GM13976 (cell line): ENCODE measurements at places on chromosomes 3 and 15.

DNA sequence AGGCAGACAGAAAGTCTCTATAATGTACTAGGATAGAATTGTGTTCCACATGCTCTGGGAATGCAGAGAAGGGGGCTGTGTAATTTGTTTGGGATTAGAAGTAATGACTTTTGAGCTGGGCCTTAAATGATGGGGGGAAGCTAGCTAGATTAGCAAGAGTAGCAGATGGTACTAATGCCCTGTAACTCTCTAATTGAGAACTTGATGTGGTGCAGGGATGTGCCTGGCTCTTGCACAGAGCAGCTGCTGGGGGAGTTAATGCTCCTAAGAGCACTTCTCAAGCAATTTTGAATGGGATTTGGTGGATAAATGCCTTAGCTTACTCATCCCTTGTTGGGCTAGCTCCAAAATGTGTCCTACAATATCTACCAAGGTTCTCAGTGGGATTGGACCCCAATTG is 12.4 kb upstream of the SYN2 start:
- no peak for DNase-seq

DNA sequence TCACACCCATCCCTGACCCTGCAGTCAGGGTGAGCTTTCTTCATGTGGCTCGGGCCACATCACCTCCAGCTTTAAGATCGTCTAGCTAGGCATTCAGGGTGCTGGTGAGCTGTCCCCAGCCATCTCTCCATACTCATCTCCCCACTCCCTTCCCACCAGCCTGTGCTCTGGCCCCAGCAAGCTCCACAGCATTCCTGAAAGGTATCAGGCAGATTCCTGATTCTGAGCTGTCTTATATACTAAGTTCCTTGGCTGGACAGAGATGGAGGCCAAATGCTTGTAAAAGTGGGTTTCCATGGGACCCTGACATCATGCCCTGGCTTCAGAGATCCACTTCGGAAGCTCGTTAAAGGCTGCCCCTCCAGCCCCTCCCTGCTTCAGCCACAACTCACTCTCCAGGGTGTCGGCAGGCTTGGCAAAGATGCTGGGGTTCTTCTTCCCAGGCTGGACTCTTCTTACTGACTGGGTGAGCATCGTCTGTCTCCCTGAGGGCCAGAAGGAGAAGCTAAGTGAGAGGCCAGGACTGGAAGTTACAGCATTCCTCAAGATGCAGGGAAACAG is 3.9 kb downstream of the CILP start:
- DNase-seq: no peak

DNA sequence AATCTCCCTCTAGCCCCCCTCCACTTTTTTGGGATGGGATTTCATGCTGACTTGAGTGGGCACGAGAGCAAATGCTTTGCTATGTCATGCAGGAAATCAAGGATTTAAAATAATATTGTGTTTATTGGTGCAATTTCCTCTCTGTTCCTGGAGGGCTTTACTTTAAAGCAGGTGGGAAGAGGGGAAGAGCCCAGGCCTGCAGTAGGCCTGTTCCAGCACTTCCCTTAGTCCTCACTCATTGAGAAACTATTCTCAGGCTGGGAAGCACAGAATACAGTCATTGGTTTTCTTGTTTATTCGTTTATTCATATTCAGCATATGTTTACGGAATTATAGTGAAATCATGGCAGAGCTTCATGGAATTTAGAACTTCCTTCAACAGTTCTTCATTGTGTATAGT is 41.7 kb upstream of the SPSB4 start:
- DNase-seq: no peak

DNA sequence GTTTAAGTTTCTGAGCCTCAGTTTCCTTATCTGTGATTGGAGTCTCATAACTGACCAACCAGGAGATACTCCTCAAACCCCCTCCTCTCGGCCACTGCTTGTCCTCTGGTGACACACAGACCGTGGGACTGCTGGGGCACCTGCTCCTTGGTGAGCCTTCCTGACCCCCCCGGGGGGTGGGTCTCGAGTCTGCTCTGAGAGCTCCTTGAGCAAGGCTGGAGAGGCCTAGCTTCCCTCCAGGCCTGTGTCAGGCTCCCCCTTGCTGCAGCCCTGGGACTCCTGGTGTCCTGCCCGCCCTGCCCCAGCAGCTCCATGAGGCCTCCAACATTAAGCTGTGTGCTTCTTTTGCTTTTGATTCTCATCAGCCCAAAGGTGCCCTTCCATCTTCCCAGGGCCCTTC is 27.7 kb downstream of the SRPRB start:
- DNase-seq: no peak

GRCh38 chr15:100002086-100002620 is 268.9 kb upstream of the LYSMD4 start:
- DNase-seq: no peak

DNA sequence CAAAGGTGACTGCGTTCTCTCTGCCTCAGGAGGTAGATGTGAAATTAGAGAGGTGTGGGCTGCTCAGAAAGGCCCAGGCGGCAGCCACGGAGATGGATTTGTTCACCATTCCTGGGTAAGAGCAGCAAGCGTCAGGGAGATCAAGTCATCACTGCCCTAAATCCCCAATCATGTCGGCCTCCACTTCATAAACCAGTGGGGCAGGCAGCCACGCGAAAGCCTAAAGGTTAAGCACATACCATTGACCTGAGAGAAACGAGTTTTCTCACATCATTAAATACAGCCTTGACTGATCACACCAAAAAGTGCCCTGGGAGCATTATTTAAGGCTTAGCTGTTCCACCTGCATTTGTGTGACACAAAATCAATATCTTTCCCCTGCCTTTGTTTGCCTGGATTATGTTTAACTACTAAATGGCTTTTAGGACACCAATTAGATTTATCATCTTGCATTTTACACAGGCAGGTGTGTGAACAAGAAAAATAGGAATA is 50.7 kb upstream of the FOXB1 start:
- DNase-seq: no peak

- DNase-seq: no peak
Observed at GRCh38 chr3:61819861-61820260, 258.5 kb downstream of the PTPRG start.

DNA sequence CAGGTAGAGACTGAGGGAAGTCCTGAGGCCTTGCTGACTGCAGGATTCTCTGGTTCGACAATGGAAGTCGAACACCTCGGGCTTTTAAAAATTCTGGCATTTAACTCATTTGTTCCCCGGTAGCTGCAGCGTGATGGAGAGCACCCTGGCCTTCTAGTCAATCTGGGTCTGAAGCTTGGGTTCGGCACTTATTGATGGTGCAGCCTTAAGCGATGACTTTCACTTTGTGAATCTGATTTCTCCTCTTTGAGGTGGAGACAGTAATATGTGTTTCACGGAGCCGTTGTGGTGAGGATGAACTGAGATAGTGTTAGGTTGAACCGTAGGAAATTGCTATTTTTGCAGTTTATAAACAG is 621 bp upstream of the PARP6 start:
- no peak for DNase-seq

- no peak for DNase-seq
Observed at GRCh38 chr3:130963444-130963843, 63.2 kb downstream of the ASTE1 start.

GRCh38 chr3:148957586-148957985 is 33.8 kb upstream of the GYG1 start:
- DNase-seq: no peak

GRCh38 chr3:41404582-41404981 is 205.3 kb downstream of the CTNNB1 start:
- no peak for DNase-seq

GRCh38 chr3:145013931-145014330 is 1042.3 kb downstream of the DIPK2A start:
- DNase-seq: no peak

GRCh38 chr15:70098461-70099166 is 897 bp upstream of the TLE3 start:
- no peak for DNase-seq

GRCh38 chr3:61730056-61730455 is 168.7 kb downstream of the PTPRG start:
- DNase-seq: no peak

GRCh38 chr3:32757618-32758374 is 60.0 kb upstream of the TRIM71 start:
- no peak for DNase-seq

DNA sequence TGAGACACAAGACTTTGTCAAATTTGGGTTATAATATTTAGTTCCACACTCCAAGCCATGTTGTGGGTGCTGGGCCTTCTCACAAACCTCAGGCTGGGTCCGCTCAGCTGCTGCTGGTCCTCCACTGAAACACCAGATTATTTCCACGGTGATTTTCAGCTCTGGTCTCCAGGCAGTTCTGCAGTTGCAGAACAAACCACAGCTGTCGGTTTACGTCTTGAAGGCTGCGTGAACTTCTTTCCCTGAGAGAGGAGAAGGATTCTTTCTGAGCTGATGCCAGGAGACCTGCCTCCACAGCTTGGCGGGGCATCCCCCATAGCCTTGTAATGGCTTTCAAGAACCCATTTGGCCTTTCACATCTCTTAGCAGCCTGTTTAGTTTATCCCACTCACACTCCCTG is 16.2 kb downstream of the GALNT15 start:
- no peak for DNase-seq

- DNase-seq: no peak
Observed at GRCh38 chr3:141242377-141243092, 10.9 kb downstream of the PXYLP1 start.

DNA sequence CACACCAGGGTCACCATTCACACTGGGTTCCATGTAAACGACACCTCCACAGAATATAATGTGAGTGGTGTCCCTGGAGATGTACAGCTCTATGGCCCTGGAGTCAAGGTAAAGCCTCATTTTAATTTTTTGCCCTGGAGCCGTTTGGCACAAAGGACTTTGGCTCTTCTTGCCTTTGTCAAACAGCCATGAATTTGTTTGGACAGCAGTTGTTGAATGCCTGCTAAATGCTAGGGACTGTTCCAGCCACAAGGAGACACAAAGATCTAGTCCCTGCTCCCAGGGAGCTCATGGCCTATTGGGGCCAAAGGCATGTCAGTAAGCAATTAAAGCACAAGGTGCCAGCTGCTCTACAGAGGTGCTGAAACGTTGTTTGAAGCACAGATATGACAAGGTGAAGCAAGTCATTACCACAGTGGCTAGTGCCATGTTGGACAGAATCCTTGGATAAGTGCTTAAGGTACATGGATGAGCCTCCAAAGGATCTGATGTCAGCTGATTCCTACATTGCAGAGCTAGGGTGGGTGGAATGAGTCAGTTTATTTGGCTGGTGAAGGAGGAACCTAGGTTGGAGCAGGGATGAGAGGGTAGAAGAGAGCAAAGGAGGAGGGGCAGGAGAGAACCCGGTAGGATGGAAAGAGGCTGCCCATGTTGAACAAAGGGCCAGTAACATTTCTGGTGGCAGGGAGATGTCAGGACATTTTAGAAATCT is 171.9 kb upstream of the CTDSPL start:
- no peak for DNase-seq

GRCh38 chr3:40240921-40241320 is 68.6 kb upstream of the EIF1B start:
- DNase-seq: no peak

- DNase-seq: no peak
Observed at GRCh38 chr3:156548041-156548687, 6.8 kb downstream of the SSR3 start.

- no peak for DNase-seq
Observed at GRCh38 chr3:31198890-31199289, 304.4 kb upstream of the GADL1 start.

DNA sequence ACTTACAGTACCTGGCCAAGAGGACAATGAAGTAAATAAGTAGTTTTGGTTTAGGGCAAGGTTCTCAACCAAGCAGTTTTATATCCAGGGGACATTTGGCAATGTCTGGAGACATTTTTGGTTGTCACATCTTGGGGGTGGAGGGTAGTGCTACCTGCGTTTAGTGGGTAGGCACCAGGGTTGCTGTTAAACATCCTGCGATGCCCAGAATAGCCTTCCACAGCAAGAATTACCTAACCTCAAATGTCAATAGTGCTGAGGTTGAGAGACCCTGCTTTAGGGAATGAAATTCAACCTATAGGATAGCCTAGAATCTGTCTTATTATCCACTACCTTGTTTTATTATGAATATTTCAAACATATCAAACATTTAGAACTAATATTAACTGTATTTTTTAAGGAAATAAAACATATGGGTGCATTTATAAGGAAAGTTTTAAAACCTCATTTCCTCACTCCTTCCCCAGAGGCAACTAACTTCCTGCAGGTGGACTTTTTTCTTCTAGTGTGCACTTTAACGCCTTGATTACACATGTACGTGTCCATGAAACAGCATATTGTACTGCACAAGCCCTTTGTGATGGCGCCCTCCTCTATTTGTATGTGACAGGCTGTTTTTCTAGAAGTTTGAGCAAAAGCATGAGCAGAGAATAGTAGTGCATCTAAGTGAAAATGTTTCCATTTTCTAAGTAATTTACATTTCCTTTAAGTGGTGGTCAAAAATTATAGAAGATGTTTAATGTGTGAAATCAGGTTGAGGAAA is 57.1 kb downstream of the TRAK1 start:
- no peak for DNase-seq

- no peak for DNase-seq
Observed at GRCh38 chr3:150404023-150404422, 4.1 kb upstream of the TSC22D2 start.

DNA sequence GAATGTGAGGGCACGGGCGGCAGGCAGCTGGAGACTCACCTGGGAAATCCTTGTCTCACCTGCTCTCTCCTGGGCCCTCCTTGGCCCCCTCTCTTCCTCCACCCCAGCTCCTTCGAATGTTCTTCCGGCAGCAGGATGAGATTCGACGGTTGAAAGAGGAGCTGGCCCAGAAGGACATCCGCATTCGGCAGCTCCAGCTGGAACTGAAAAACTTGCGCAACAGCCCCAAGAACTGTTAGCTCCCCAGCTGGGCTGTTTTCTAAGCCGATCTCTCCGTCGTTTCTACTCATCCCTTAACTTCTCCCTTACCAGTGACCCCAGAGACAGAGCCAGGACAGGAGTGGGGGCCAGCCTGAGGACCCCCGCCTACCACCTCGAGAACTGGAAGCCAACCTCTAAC is 95.0 kb downstream of the ANP32A start:
- DNase-seq: no peak

GRCh38 chr3:21433751-21434150 is 317.3 kb downstream of the ZNF385D start:
- no peak for DNase-seq

DNA sequence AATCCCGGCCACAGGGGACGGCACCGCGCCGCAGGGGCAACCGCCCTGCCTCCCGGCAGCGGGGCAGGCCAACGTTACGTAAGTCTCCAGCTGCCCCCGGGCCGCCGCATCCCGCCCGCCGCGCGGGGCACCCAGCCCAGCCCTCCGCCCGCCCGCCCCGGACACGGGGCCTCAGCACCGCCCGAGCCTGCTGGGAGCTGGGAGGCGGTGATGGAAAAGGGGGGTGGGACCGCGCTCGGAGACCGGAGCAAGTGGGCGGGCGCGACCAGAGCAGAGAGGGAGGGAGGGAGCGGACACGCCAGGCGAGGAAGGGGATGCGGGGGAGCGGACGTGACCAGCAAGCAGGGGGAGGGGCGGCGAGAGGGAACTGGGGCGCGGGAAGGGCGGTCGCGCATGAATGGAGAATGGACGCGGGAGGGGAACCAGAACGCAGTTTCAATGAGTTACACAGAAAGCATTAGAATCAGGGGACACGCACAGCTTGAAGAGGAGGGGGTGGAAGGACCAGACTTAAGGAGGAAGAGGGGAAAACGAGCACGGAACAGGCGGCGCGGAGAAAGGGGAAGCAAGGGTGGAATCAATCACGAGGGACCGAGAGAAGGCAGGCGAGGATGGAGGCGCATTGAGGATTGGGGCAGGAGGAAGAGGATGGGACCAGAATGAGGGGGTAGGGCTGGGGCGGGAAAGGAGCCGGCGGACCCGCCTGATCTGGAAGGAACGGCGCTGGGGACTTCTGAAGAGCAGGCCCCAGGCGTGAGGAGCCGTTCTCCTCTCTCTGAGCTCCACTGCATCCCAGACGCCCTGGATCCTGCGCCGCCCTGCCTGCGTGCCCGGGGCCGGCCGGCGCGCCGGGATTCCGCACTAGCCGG is 559 bp downstream of the PKM start:
- DNase-seq: peak; percentile 81
